ENCODE measurements at places on chromosomes 2 and 18. TPM values are rescaled to one million over a fixed set of nuclear protein-coding genes. Genes with fewer than 3 reads are reported as not detected.

- DNase-seq = no peak
These were observed 230.9 kb downstream of the GCA start for GRCh38 chr2:162574615-162575452.

DNA sequence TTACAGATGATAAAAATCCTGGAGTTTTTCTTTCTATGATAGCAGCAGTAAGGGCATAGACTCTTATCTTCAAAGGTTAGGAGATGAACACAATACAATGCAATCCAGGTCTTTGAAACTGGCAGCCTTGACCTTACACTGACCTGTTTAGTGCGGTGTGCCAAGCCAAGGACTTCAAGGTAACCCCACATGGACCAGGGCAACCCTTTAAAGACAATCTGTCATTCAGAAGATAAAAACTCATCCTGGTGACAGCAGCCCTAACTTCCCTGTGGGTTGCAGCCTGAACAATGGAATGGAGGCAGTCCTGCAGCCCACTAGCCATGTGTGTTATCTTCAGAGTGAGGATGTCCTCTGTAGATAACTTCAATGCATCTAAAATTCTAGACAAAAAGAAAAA, 78.1 kb downstream of the RTTN start:
- no peak for DNase-seq

GRCh38 chr2:136327162-136327852, 209.4 kb upstream of the CXCR4 start:
- peak; percentile 40 for DNase-seq

DNA sequence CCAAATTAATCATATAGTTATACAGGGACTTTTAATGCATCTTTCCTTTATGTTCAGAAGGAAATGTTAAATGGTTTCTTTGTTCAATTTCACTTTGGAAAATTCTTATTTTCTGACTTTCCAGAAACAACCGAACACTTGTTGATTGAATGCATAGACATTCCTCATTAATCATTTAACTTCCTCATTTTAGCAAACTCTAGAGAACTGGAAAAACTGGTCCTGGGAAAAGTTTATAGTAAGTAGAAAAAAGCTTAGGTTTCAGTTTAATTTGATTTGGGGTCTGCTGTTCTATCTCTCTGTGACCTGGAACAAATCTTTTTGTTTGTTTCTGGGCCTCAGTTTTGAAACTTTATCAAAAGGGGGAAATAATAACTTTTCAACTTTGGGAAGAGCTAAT, 320.4 kb downstream of the CMPK2 start:
- no peak for DNase-seq

GRCh38 chr2:98149333-98149697, 62.3 kb downstream of the VWA3B start:
- peak; percentile 75 for DNase-seq

DNA sequence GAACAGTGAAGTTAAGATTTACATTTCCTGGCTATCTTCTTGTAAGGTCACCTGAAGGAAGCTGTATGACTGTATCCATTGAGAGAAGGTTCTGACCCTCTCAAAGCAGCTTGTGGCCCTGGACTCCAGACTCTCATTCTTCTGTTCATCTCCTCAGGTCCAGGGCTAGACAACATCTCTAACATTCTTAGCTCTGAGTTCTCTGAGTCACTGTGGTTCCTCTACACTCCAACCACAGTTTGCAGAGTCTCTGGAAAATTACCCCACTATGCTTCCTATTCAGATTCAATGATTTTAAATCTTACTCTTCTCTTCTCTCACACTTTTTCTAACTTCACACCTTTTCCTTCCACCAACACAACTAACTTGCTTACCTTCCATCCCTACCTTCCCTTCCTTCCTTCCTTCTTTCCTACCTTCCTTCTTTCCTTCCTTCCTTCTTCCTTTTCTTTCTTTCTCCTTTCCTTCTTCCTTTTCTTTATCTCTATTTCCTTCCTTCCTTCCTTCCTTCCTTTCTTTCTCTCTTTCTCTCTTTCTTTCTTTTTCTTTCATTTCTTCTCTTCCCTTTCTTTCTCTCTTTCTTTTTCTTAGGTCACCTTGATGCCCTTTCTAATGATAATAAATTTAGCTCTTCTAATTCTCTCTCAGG, 824.3 kb upstream of the ZEB2 start:
- no peak for DNase-seq

DNA sequence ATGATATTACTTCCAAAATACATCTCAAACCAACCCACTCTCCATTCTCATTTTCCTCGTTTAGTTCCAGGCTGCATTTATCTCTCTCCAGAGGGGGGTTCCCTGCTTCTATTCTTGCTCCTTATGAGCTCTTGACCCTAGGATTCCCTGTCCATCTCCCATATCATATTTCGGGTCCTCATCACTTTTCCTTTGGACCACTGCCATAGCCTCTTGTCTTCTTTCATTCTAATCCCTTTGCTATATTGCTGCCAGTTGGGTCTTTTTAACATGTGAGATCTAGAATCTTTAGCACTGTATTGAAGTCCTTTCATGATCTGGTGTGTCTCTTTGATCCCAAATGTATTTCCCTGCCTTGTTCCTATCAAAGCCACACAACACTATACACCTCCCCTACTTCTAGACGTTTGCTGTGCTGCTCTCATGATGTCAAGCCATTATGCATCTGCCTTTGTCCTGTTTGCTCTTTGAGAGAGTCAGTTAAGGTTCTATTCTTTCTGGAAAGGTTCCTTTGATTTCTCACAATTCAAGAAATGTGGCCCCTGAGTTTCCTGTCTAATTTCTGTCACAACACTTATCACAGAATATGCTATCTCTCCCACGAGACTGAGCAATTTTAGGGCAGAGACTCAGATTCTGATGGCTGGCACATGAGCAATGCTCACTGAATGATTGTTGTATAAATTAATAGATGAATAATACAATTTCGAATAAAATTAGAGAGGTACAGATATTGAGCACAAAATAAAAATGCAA, 43.2 kb upstream of the SESTD1 start:
- no peak for DNase-seq

The RIT2 gene
- not detected for total RNA-seq

- DNase-seq = no peak
These were observed 215.0 kb downstream of the SUCLG1 start for GRCh38 chr2:84243788-84244733.

DNA sequence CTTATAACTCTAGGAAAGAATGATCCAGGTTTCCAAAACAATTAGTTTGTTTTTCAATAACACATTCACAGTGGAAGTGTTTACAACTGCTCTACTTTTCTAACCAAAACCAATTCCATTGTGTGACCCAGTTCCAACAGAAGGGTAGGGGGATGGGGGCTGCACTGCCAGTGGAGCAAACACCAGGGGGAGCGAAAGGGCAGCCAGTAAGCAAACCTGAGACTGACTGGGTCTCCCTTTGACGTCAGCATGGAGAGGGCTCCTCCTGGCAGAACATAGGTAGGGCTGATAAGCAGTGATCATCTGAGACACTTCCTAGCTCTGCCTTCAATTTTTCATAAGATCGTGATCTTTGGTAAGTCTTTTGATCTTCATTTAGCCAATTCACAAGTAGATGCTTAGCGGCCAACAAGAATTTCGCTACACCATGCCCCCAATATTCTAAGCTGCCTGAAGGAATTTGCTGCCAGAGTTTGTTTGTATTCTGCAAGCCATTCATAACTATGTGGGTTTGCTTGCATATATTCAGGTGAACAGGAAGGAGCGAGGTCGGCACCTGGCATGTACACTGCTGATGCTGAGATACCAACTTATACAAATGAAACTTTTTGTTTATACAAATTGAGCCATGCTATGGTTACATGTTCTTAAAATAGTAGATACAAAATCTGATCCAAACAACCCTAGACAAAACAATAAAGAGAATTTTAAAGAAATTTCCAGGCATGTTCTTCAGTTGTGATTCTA, 45.9 kb downstream of the ST6GAL2 start:
- DNase-seq = no peak

- DNase-seq = no peak
These were observed 158.6 kb downstream of the HNMT start for GRCh38 chr2:138122891-138123290.
